ENCODE measurements at places on chromosomes 12 and 14.

DNA sequence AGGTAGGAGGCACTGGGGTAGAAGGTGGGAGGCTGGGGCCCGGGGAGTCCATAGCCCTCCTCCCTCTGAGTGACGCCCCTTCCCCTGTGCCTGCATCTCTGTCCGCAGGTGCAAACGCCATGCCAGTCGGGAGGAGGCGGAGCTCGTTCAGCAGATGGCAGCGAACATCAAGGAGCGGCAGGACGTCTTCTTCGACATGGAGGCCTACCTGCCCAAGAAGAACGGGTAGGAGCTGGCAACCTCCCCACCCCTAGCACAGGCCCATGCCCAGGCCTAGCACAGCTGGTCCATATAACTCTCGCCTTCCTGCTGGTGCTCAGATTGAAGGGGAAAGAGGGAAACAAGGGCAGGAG is 35.6 kb downstream of the TMEM120B start:
- no peak for DNase-seq

GRCh38 chr12:50222275-50222783 is 55.2 kb upstream of the CERS5 start:
- DNase-seq, result no peak

DNA sequence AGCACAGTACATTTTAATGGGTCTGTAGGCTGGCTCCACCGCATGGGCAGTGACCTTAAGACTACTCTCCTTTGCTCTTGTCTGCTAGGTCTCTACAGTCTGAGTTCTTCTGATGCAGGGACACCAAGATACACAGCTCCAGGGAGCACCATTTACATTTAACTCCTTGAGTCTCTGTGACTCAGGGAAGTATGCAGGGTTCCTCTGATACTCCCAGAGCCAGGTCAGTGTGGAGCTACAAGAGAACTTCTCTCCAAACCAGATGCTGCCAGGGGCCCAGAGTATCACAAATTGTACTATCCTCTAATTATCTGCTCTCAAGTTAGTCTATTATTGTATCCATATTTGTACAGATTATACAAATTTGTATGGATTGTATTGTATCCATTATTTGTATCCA is 15.2 kb downstream of the ZFP36L1 start:
- no peak for DNase-seq

DNA sequence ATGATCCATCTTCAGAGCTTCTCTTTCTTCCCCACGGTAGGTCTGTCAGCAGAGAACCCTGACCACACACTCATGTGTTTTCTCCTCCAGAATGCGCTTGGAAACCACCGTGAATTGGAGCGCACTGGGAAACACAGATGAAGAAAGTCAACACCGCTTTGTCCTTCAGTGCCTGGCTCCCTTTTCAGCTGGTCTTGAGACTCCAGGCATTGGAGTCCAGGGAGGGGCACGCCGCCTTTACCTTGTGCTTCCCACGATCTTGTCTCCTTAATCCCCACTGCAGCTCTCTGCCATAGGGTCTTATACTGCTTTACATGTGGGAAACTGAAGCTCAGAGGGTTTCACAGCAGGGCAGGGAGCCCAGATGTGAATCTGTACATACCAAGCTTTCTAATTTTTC is 1.1 kb downstream of the FAM90A1 start:
- no peak for DNase-seq

DNA sequence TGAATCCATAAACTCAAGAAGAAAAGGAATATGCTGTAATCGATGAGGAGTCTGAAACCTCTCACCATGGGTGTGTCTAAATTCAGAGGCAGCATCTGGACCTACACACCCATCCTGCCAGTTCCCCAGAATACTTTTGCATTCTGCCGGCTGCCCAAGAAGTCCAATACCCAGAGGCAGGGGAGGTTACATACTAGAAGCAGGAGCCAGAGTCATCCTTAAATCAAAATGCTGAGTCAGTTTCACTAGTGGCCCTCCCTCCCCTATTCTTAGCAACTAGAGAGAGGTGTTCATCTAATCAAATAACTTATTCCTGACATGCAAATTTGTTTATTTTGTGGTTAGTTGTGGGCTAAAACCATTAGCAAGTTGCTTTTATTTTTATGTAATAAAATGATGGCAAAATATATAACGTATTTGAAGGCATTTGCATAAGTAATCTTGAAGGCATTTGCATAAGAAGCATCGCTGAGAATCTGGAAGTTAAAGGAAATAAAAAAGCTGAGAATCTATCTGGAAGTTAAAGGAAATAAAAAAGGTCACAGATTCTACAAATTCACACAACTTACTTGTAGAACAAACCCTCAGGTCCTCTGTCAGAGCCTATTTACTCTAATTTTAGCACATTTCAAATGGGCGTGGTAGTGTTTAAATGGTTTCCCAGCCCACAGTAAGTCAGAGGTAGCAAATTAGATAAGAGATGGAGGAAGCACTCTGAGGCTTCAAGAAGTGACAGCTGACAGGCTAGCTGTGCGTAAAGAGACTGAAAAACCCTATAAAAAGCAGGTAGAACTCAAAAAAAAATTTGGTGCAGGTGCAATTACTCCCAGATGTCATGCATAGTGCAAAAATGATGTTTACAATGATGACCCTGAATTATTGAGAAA is 7.8 kb downstream of the BHLHE41 start:
- no peak for DNase-seq

- no peak for DNase-seq
Observed at GRCh38 chr12:31310488-31310887, 15.5 kb downstream of the SINHCAF start.

DNA sequence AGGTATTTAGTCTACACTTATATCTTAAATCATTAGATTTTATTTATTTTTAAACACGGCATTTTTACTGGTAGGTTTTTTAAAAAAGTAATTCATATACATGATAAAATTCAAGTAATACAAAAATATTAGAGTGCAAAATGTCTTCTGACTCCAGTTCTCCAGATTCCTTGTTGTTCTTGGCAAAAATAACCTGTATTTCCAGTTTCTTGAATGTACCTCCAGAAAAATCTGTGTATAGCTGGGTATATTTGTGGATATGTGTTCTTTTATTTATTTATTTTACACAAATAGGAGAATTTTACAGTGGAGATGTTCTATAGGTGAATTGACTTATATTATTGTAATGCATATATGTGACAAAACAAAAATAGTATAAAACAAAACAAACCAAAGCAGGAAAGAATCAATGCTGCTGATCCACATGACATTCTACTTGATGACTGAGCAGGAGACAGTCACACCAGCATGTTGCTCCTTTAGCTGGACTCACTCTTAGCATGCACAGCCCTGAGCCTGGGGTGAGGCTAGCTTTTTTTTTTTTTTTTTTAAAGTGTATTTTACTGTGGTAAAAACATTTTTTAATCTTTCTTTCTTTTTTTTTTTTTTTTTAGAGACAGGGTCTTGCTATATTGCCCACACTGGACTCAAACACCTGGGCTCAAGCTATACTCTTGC is 42.2 kb upstream of the SLC38A2 start:
- no peak for DNase-seq

DNA sequence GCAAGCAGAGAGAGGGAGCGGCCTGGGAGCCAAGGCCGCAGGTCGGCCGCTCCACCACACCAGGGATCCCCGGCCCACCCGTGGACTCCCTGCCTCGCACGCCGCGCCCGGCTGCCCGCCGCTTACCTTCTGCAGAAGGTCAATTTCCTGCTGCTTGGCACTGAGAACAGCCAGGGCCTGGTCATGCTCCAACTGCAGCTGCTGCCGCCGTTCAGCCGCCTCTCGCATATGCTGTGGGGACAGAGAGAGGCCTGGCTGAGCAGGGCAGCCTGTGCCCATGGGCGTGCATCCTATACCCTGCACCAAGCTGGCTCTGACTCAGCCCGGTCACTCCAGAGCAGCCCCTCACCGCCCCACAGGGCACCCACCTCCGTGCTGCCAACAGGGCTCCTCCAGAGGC is 141.1 kb downstream of the PIWIL1 start:
- no peak for DNase-seq

- no peak for DNase-seq
Observed at GRCh38 chr14:73234029-73234428, 3.3 kb upstream of the PAPLN start.

- no peak for DNase-seq
Observed at GRCh38 chr14:54742492-54743350, 159.9 kb downstream of the GCH1 start.

- no peak for DNase-seq
Observed at GRCh38 chr14:51725061-51725460, 73.4 kb downstream of the FRMD6 start.

DNA sequence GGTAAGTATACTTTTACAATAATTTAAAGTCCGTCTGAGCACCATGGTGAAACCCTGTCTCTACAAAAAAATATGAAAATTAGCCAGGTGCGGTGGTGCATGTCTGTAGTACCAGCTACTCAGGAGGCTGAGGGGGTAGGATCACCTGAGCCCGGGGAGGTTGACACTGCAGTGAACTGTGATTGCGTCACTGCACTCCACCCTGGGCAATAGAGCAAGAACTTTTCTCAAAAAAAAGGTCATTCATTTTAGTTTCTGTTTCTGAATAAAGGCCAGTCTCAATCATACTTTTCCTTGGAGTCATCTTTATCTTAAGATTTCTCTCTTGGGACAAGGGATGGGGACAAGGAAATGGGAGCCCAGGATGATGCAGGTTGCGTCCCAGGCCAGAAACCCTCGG is 12.9 kb downstream of the ANKRD13A start:
- DNase-seq, result no peak

DNA sequence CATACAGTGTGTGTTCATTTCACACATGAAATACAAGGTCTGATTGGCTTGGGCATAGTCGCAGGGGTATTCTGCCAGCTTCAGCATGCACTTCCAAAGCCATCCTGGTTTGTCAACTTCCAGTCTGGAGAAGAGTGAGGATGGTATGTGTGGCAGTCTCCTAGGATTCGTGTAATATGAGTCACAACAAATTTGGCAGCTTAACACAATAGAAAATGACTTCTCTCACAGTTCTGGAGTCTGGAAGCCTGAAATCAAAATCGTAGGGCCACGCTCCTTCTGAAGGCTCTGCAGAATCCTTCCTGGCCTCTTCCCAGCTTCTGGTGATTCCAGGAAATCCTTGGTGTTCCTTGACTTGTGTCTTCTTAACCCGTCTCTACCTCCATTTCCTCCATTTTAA is 167.5 kb downstream of the PPM1H start:
- no peak for DNase-seq

DNA sequence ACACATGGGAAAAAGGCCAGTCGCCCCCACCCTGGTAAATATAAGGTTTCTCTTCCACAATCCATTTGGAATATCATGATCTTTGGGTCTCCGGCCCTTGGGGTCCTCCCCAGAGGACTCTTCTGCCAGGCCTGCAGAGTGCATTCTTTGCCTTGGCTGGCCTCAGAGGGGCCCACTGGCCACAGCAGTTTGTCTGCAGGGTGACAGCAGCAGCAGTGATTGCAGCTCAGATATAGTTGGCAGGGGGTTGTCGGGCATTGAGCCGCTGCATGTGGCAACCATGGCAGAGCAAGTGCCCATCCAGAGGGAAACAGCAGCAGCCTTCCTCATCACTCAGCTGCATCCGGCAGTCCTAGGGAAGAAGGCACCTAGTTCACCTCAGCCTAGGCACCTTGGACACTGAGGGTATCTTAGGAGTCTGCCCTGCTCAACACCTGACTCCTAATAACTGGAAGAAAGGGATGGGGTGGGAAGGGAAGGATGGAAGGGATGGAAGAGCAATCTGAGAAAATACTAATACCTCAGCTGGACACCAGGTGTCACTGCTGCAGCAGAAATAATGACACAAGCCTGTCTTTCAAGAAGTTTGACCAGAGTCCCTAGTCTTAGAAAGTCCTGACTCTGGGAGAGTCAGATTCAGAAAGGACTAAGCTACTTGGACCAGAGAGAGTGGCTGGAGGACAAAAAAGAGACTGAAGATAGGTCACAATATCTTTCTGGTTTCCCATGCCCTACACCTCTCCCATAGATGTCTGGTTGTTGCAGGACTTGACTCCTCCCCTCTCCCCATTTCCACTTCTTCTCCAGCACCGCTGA is 8.9 kb downstream of the AJUBA start:
- no peak for DNase-seq

DNA sequence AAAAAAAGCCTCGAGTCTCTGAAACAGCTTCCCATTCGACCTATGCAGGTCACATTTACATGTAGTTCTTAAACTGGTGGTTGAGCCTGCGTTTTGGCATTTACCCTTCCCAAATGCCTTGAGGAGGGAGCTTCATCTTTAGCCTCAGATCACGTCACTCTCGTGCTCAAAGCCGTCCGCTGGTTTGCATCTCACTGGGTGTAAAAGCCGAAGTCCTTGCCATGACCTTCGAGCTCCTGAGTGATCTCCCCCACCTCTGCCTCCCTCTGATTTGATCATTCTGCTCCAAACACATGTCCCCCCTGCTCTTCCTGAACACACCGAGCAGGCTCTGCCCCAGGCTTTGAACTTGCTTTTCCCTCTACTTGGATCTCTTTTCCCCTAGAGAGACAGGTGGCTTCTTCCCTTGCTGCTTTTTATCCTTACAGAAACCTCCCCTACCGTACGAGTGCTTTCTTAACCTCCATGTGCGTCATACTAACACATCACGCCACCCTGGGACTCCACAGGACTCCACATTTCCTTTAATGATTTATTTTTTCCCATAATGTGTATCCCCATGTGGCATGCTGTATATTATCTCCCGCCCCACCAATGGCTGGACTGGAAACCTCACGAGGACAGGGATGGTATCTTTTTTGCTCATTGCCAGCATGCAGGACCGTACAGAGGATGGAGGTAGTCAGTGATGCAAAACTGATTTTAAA is 610.7 kb downstream of the VRK1 start:
- DNase-seq, result no peak

GRCh38 chr12:55698965-55699364 is 8.7 kb downstream of the ITGA7 start:
- no peak for DNase-seq

GRCh38 chr14:81784084-81784483 is 250.4 kb upstream of the SEL1L start:
- no peak for DNase-seq

- DNase-seq, result no peak
Observed at GRCh38 chr12:69898236-69898635, 73.2 kb downstream of the MYRFL start.

GRCh38 chr14:105257464-105257863 is 9.1 kb downstream of the BTBD6 start:
- no peak for DNase-seq

DNA sequence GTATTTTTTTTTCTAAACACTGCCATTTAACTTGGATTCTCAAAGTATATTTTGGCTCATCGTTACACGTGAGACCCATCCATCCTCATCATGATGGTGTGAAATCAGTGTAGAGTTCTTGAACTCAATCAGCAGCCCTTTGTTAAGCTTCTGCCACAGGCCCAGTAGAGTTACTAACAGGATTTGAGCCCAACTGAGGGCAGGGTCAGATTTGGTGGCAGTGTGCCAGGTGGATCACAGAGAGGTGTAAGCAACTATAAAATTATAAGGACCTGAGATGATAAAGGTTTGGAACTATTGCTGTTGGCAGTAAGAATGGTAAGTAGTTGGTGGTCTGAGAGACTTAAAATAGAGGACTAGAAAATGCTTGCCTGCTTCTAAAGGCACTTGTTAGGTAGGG is 72.8 kb downstream of the RASSF8 start:
- DNase-seq, result no peak

DNA sequence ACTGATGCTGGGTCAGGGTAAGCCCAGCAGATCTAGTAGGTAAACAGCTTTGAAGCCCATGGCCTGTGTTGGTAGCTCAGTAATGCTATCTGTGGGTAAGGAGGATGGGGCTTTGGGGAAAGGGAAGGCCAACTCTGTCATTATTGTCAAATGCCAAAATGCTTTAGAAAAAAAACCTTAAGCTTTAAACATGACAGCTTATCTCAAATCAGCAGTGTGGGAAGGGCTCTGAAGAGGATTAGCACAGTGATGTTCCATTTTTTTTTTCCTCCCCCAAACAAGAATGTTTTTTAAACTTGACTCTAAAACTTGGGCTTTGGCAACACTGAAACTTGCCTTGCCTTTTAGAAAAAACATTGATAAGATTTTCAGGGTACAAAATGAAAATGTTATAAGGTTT is 11.7 kb downstream of the DAAM1 start:
- DNase-seq, result no peak

All from stimulated activated CD4-positive, alpha-beta T cell treated with anti-CD3 and anti-CD28 coated beads, Interleukin-1b, Interleukin-23, amount 100 ng/mL, for 1 hour (primary cell).